ENCODE measurements at places on chromosomes 13 and 19.

DNA sequence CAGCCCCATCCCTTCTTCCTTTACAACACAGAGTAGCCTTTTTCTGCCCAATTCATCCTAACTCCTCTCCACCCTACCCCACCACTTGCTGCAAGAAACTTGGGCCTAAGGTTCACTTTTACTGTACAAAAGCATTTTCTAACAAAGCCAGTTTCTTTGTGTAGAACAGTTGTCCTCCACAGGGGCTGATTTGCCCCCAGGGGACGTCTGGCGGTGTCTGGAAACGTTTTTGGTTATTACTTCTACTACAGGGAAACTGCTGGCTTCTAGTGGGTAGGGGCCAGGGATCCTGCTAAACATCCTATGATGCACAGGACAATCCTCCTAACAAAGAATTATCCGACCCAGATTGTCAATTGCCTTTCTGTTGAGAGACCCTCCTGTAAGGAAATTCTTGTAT is 7.3 kb upstream of the LMO7 start:
- DNase-seq: no peak

- no peak for DNase-seq
These were observed 1260.5 kb upstream of the PCDH9 start for GRCh38 chr13:68490594-68490993.

DNA sequence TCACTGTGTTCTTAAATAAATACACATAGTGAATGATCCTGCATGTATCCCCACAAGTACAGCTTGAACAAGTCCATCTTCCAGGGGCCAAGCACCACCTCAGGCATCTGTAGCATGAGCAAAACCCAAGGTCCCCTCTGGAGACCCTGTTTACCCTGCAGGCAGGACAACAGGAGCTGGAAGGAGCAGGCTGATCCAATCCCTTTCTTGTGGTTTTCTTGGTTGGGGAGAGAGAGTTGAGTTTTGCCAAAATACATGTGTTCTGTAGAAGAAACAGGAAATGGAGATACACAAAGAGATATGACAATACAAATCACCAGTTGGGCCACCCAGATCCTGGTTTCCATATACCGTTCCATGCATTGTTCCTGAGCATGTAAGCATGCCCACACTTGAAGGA is 92.8 kb downstream of the SHISA2 start:
- DNase-seq: no peak

DNA sequence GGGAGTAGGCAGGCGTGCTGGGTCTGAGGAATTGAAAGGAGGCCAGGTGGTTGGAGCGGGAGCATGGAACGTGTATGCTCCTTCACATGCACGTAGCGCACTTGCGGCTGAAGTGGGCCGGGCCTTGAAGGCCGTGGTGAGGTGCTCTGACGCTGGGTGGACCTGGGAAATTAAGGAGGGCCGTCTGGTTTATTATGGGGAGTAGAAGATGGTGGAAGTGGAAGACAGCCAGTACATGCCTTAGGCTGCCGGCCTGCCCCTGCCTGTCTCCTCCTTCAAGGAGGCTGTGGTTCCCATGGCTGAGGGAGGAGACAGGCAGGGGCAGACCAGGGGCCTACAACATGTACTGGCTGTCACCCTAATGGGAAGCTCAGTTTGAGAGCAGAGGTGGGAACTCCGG is 23.9 kb downstream of the GATAD2A start:
- no peak for DNase-seq

DNA sequence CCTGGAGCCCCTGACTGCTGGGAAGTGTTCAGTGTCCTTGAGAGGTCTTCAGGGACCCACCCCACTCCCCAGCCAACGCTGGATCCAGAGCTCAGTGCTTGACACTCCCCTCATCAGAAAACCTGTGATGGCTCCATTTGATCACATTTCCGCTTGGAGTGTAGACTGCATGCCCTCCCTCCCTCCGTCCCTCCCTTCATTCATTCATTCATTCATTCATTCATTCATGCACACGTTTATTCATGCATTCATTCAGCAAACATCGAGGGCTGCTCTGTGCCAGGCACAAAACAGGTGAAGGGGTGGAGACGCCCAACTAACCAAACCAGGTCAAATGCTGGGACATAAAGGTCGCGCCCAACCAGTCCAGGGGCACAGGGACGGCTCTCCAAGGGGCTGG is 13.7 kb downstream of the PGLS start:
- no peak for DNase-seq

DNA sequence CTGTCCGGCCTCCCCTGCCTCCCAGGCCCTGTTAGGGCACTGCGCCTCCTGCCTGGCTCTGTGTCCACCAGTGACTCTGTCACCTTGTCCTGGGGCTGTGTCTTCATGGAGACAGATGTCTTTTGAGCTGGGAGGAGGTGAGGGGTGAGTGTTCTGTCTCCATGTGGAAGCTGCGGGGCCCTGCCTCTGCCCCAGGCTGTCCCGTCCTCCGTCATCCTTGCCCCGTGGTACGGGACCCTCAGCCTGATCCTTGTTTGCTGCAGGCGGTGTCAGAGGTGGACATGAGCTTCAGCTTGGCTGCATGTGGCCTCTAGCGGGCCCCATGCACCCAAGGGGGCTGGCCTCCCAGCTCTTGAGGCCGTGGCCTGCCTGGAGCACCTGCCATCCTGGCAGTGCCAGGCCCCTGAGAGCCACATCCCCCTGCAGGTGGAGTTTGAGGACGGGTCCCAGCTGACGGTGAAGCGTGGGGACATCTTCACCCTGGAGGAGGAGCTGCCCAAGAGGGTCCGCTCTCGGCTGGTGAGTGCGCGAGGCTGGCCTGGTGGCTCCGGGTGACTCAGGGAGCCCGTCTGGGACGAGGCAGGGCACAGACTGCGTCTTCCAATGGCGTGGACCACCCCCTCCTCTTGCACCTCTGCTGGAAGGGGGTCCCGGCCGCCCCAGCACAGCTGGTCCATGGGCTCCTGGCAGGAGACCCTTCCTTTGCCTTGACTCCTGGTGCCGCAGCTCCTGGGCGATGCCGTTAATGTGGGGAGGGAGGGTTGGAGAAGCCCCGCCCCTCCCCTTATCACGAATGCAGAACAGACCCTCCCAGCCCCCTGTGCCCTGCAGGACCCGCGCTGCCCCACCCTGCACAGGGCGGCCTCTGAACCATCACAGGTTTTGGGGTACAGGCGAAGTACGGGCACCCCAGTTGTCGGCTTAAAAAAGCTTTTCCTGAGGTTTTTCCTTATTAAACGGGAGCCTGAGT is 181.3 kb downstream of the KDM4B start:
- no peak for DNase-seq

GRCh38 chr19:1146412-1146699 is 27.7 kb downstream of the SBNO2 start:
- no peak for DNase-seq

DNA sequence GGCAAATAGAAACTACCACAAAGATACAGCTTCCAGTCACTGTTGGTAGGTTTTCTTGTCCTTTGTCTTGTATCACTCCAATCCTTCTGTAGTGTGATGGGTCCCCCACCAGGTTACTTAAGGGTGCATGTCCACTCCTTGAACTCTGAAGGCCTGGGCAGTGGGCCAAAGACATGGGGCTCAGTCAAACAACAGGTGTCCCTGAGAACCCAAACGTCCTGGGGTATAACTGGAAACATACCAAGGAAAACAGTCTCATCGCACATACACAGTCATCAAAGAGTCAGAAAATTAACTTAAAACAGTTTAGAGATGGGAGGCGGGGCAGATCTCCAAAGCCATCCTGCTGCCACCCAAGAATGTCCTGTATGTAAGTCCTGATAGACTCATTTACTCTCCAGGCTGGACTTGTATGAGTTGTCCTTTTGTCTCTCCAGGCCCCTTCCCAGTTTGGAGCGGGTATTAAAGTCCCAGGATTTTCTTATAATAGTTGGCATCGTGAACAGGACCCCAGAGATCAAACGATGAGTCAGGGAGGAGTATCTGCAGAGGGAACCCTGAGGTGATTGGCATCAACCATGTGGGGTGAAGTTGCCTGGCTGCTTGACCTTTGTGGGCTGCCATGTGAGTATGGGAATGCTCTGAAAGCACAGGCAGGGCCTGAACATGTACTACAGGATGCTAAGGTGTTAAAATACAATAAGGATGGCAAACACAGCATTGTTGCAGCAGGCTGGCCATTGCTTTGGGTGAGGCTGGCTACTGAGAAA is 613.2 kb upstream of the KLF12 start:
- no peak for DNase-seq

DNA sequence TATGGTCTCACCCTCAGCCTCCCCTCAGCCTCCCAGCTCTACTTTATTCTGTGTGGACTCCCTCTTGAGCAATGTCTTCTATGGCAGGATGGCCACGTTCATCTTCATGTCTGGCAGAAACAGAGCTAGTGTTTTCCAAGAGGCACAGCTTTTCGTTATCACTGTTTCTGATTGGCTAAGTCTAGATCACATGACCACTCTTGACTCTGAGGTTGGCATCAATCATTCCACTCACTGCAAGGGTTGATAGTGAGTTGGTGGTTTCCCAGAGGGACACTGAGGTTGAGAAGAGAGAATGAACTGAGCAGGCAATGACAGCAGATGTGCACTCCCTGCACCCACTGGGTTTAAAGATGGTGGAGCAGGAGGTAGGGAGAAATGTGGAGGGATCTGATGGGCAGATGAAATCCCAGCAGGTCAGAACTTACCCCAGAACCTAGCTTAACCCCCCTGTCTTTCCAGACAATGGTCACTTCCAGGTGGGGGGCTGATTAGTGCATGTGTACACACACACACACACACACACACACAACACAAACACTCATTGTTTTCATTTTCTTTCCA is 26.3 kb upstream of the UQCRFS1 start:
- no peak for DNase-seq

DNA sequence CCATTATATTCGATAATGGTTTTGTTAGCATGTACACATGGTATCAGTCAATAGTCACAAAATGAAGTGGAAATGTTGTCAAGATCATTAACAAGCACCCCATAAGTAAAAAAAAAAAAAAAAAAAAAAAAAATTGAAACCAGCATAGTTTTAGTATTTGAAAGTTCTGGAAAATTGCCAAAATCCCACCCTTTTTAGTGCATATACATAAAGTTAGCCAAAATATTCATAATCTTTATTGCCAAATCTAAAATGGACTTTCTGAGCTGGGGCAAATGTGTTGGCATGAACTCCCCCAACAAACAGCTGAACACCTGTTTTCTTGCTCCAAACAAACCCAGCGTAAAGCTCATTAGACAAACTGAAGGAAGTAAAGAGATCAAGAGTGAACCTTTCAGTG is 73.9 kb downstream of the MZT1 start:
- no peak for DNase-seq

DNA sequence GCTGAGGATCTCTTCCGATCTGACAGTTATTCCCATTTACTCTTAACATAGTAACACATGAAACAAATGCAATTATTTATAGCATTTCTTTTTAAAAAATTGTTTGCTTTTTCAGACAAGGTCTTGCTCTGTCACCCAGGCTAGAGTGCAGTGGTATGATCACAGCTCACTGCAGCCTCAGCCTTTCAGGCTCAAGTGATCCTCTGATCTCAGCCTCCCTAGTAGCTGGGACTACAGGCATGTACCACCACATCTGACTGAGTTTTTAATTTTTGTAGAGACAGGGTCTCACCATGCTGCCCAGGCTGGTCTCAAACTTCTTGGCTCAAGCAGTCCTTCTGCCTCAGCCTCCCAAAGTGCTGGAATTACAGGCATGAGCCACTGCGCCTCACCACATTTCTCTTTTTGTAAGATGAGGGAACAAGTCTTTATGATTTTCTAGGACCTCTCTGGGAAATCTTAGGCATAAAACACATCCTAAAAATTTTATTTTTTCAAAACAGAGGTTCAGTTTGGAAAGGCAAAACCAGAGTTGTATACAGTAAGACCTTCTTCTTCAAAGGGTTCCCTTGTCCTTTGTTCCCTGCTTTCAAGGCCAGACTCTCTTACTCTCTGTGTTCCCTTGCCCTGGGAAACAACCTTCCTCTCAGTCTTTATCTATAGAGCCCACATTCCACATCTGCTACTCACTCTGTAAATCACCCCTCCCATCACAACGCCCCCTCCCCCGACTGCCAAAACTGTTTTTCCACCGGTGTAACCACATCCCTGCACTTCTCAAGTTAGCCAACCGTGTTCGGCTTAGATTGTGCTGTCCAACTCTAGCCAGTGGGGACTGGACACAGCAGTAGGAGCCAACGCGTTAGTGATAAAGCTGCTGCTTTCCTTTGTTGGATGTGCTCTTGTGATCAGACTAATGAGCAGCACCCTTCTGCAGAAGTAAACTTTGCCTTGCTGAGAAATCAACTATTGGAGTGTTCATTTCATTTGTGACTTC is 56.2 kb downstream of the DHRS12 start:
- no peak for DNase-seq

- no peak for DNase-seq
These were observed 35.3 kb downstream of the FPR3 start for GRCh38 chr19:51830274-51830673.

DNA sequence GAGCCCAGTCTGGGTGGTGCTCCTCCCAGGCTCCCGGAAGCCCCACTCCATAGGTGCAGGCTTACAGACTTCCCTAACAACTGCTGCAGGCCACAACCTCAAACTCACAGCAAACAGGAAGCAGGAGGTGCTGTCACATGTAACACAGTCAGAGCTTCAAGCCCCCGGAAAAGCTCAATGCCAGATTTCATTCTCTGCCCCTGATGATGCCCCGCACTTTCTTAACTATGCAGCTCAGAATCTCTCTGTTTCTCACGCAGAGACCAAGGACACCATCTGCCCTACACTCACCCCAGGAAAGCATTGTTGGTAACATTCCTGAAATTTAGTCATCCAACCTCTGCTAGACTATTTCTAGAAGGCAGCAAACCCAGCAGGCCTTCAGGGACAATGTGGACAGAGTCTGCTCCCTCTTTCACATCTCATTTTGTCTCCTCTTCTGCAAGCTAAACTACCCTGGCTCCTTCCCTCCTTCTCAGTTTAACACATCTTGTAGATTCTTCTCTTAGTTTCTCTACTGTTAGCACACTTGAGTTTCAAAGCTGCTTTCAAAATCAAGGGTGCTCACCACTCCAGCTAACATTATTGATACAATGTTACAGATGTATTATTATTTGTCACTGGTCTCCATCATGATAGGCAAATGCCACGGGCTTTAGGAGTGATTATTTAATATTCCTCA is 162.5 kb downstream of the KCTD12 start:
- no peak for DNase-seq

GRCh38 chr13:92843549-92843948 is 383.1 kb upstream of the GPC6 start:
- no peak for DNase-seq

DNA sequence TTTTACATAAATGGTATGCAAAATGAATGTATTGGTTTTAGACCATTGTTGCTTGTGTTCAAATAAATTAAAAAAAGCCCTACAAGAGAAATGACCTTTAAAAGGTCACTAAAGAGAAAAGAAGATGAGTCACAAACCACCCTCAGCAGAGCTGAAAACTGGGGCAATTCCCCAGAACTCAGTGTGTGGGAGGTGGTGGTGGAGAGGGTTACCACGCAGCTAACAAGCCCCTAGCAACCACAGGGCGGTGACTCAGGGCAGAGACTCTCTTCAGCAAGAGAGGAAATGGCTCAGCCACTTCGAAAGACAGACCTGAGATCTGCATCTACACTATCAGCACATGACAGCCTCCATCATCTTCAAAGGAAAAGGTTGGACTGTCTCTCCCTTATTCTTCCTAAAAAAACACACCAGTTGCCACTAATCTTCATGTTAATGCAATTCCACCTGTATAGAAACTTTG is 29.4 kb upstream of the NDFIP2 start:
- no peak for DNase-seq

GRCh38 chr13:68627379-68627778 is 1397.2 kb upstream of the PCDH9 start:
- no peak for DNase-seq
